ENCODE measurements at places on chromosomes 5 and 9. TPM values are rescaled to one million over a fixed set of nuclear protein-coding genes. Genes with fewer than 3 reads are reported as not detected.
A peak's percentile ranks its signal among the peaks of the same experiment; 100 is the strongest.

DNA sequence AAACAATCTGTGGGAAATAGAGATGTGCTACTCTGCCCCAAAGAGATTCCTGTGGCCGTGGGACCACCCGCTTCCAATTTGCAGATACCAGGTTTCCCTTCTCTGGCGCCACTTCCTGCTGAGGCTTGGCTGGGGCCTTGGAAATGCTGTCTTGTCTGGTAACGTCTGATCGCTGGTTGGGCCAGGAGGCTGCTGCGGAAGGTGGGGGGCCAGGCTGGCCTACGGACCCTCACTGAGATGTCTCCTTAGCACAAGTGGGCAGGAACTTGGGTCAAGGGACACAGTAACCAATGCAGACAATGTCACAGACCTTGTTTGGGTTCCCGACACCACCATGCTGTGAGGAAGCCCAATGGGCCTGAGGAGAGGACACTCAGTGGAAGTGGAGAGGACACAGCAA, 31.7 kb upstream of the IRX4 start:
- no peak overlapping the region for H3K4me3 ChIP-seq
- no peaks in the 10 kb centered on the region for H3K4me1 ChIP-seq
- no peak for DNase-seq
- no peaks in the 10 kb centered on the region for H3K36me3 ChIP-seq

PCDHB2 gene
- total RNA-seq = 13.8 TPM

EFNA5 gene
- 5.1 TPM for total RNA-seq

DNA sequence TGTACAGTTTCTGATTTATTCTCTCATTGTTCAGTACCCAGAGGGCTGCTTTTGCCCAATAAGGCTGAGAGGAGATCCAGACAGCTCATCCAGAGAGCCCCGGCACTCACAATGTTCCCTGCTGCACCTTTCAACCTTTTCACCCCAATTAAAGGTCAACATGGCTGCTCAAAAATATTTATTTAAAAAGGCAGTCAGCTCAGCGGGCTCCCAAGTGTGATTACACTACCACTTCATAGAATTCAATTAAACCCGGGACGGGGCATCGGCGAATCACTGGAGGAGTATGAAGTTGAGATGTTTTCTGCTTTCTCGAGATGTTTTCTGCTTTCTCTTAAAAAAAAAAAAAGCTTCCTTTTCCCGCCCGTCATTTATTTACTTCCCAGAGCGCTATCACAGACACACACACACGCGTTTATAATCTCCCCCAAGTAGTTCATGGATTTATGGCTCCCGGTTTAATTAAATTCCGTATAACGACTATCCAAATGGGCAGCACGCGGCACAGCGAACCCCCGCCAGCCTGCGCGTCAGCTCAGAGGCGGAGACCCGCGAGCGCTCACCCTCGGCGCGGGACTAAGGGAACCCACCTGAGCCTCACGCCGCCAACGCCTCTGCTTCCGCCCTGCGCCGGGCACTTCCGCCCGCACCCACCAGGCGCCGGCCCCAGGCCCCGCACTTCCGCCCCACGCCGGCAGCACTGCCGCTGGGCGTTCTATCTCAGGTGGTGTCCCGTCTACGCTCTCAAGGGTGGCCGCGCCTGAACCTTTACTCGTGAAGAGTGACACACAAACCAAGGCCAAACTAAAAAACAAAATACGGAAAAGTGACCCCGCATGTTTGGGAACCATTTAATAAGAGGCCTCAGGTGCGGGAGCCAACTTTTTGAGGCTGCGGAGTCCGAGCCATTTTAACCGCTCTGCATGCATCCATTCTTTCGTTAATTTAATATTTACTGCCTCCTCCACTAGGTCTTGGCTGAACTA, at the start of gene C5orf63:
TSS of gene C5orf63 (minus strand) at position 642 of the 986 bp plus-strand sequence. CDS start 14,507 bp downstream, outside the sequence.
- H3K36me3 ChIP-seq = no peaks in the 10 kb centered on the region
- H3K27me3 ChIP-seq = no peaks in the 10 kb centered on the region
- no peaks in the 10 kb centered on the region for H3K4me1 ChIP-seq
- H3K27ac ChIP-seq = no peak within 1 kb of the TSS
- peak; percentile 59 for DNase-seq

DNA sequence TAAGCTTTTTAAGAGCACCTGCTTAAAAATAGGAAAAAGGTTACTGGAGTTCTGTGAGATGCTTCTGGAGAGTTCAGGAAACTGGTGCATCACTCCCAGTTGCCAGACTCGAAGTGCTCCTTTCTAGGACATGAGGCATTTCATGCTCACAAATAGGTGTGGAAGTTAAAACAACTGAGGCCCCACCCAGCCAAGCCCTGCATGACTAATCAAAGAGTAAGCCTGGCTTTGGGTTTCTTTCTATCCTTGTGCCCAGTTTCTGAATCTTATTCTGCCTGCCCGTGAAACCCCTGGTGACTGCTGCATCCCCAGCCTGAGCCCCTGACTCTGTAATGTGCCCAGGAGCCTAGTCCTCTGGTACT, 7.7 kb downstream of the SPINK9 start:
- H3K4me1 ChIP-seq = peaks cover 32% of the 10 kb centered on the region
- H3K27ac ChIP-seq = peak overlapping the region; percentile 93
- peak; percentile 97 for DNase-seq
- no peaks in the 10 kb centered on the region for H3K36me3 ChIP-seq
- H3K27me3 ChIP-seq = no peaks in the 10 kb centered on the region

- H3K36me3 ChIP-seq = no peaks in the 10 kb centered on the region
- no peak for DNase-seq
- no peak overlapping the region for H3K4me3 ChIP-seq
These were observed 42.3 kb downstream of the SNCAIP start for GRCh38 chr5:122354293-122354692.

DNA sequence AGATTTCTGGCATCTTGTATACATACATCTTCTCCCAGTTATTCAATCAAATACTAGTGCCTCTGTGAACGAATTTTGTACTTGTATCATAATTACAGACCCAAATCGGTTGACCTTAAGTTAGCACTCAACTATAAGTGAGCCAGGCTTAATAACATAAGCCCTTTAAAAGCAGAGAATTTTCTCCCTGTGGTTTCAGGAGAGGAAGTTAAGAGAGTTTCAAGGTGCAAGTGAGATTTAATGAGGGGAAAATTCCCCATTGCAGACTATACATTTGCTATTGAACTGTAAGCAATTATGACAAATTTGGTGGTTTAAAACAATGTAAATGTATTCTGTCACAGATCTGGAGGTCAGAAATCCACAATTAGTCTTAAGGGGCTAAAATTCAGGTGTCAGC, 261.9 kb upstream of the NREP start:
- H3K27me3 ChIP-seq = no peaks in the 10 kb centered on the region
- no peaks in the 10 kb centered on the region for H3K36me3 ChIP-seq
- no peak for DNase-seq
- no peak overlapping the region for H3K4me3 ChIP-seq

MYO10 gene
- 72.3 TPM for total RNA-seq

DNA sequence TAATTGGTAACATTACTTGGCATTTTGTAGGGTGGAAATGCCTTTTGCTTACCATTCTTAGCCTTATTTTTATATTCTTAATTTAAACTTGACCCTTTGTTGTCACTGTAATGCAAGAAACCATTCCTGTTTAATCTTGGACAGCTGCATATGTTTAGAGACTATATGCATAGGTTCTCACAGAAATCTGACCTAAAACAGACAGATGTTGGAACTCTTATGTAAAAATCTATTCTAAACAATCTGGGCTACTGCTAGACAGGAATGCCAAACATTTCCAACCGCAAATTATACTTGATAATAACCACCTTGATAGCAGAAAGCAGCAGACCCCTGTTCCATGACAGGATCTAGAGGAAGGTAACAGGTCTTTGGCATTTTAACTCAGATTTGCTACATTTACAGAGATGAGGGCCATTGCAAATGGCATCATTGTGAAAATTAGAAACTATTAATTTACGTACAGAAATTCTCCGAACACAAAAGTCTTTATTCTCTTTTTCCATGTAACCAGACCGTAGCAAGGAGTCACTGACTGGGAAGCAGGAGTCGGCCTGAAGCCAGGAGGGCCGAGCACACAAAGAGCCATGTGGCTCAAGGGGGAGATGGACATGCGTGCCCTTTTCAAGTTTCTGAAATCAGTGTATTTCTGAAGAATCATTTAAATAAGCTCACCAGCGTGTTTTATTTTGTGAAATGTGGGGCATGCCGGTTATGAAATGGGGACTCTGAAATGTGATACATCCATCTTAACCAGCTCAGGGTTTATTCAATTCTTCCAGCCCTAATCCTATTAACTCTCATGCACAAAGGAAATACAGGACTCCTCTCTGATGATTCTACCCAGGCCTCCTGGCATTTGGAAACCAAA, 139.3 kb downstream of the AOPEP start:
- peak overlapping the region; percentile 99 for H3K27ac ChIP-seq
- DNase-seq = no peak
- H3K4me3 ChIP-seq = no peak overlapping the region
- peaks cover 63% of the 10 kb centered on the region for H3K4me1 ChIP-seq

DNA sequence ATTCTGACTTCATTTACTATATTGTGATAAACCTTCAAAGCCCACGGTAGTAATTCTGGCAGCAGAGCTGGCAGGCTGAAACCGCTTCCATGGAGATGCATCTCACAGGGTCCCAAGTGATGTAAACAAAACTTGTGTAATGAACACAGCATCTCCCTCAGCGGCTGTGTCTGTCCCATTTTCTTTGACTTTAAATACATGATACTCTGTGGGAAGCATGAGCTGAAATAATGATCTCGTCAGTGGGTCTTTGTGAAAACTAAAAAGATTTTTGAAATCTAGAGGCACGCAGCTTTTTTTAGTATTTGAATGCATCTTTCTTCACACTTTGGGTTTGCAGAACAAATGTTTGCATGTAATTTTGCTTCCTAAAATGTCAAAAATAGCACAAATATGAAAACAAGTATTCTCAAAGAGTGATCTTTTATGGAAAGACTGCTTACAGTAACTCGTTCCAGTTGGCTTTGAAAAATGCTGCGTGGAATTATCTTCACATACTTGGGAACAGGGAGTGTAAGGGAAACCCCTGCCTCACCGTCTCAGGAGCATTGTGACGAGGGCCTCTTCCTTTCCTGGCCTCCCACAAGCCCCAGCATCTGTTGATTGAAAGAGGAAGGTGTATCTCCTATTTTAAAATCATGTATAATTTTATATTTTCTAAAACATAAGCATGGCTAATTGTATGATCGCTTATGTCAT, 18.1 kb upstream of the LPCAT1 start:
- DNase-seq = no peak
- H3K4me3 ChIP-seq = no peak overlapping the region
- peaks cover 42% of the 10 kb centered on the region for H3K4me1 ChIP-seq
- H3K27me3 ChIP-seq = no peaks in the 10 kb centered on the region
- no peaks in the 10 kb centered on the region for H3K36me3 ChIP-seq

- H3K36me3 ChIP-seq = peaks cover 16% of the 10 kb centered on the region
- no peak overlapping the region for H3K4me3 ChIP-seq
- H3K27me3 ChIP-seq = no peaks in the 10 kb centered on the region
- DNase-seq = no peak
These were observed 285.7 kb downstream of the AOPEP start for GRCh38 chr9:95012035-95012708.

GRCh38 chr5:38494175-38494574, 62.3 kb downstream of the LIFR start:
- H3K4me3 ChIP-seq = no peak overlapping the region
- H3K4me1 ChIP-seq = no peaks in the 10 kb centered on the region
- no peaks in the 10 kb centered on the region for H3K36me3 ChIP-seq
- DNase-seq = no peak

PCDHA4 gene
- 1.5 TPM for total RNA-seq

GRCh38 chr9:3793363-3793762, 267.6 kb upstream of the RFX3 start:
- H3K36me3 ChIP-seq = no peaks in the 10 kb centered on the region
- no peaks in the 10 kb centered on the region for H3K4me1 ChIP-seq
- H3K27ac ChIP-seq = no peak overlapping the region
- H3K27me3 ChIP-seq = no peaks in the 10 kb centered on the region
- no peak overlapping the region for H3K4me3 ChIP-seq

- no peak for DNase-seq
- H3K4me1 ChIP-seq = no peaks in the 10 kb centered on the region
- no peak overlapping the region for H3K4me3 ChIP-seq
These were observed 101.4 kb upstream of the SMARCA2 start for GRCh38 chr9:1913631-1914330.

GRCh38 chr9:4371108-4371507, 71.2 kb upstream of the GLIS3 start:
- no peak overlapping the region for H3K4me3 ChIP-seq
- H3K4me1 ChIP-seq = peaks cover 18% of the 10 kb centered on the region
- peak; percentile 87 for DNase-seq
- no peaks in the 10 kb centered on the region for H3K27me3 ChIP-seq
- H3K27ac ChIP-seq = 0 out of 2 replicates have a peak overlapping the region, but pooled peaks have one; percentile 20
- H3K36me3 ChIP-seq = no peaks in the 10 kb centered on the region

ARID3C gene
- total RNA-seq = not detected

DNA sequence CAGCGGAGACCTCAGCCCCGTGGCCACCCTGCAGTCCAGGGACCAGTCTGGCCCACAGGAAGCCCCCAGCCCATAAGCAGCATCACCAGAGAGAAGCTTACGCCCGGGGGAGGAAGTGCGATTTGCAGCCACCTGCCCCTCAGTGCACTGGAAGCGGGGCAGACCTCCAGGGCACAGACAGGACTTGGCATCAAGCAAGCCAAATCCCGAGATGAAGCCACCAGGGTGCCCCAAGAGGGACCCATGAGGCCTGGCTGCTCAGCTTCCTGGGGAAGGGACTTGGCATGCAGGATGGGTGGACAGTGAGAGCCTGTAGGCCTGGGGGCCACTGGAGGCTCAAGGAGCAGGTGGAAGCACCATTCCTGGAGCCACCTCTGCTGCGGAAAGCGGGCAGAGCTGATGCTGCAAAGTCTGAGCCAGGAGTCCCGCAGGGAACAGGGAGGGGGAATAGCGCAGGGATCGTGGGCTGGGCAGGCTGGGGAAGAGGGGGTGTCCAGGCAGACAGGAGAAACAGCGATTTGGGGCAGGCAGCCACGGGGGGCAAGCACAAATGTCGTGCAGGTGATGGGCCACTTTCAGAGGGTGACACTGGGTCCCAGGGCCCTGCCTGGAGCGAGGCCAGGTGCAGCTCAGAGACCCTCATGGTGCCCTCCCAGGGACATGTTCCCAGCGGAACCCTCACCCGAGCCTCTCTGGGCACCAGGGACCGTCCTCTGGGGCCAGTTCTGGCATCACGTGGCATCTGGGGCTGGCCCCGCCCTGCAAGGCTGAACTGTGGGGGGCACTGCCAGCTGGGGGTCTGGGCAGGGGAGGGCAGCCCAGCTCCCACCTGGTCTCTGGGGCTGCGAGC, 3.2 kb downstream of the LRRC26 start:
- no peak overlapping the region for H3K27ac ChIP-seq
- peaks cover 12% of the 10 kb centered on the region for H3K27me3 ChIP-seq
- H3K4me3 ChIP-seq = no peak overlapping the region
- no peaks in the 10 kb centered on the region for H3K4me1 ChIP-seq
- no peaks in the 10 kb centered on the region for H3K36me3 ChIP-seq

DNA sequence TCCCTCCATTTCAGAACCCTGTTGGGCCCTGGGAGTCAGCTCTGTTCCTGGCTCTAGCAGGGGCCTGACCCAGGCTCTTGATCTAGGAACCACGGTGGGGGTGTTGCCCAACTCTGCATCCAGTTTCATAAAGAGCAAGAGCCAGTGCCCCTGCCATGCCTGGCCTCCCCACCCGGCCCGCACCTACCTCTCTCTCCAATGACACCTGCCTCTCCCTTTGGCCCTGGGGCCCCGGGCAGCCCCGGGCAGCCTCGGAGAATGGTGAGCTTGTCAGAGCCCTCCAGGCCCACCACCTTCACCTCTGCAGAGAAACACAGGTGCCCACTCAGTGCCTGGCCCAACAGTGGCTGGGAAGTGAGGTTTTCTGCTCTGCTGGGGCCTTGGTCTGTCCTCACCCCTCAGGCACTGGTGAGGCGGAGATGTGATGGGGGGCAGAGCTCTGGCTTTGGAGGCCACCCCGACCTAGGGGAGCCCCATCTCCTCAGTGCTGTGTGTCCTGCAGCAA, 1.5 kb downstream of the FCN1 start:
- H3K36me3 ChIP-seq = no peaks in the 10 kb centered on the region
- peaks cover 15% of the 10 kb centered on the region for H3K27me3 ChIP-seq
- DNase-seq = no peak
- H3K4me1 ChIP-seq = no peaks in the 10 kb centered on the region

GRXCR2 gene
- total RNA-seq = not detected

Data from PC-3 (cell line).